Stomach (tissue), 19 donors: ENCODE measurements at places on chromosomes 2 and 18. TPM values are rescaled to one million over a fixed set of nuclear protein-coding genes. Genes with fewer than 3 reads are reported as not detected.

The MAPK4 gene
- 0.46 TPM for polyA plus RNA-seq

The PCARE gene
- polyA plus RNA-seq, result not detected

The TUBA3D gene
- 0.92 TPM for polyA plus RNA-seq

The PFN4 gene
- polyA plus RNA-seq, result not detected

The COBLL1 gene
- 11.8 TPM for polyA plus RNA-seq

The ABCG8 gene
- not detected for polyA plus RNA-seq

- no peaks in the 10 kb centered on the region for H3K4me1 ChIP-seq
- no peaks in the 10 kb centered on the region for H3K27me3 ChIP-seq
- no peak overlapping the region for H3K4me3 ChIP-seq
- peaks cover 81% of the 10 kb centered on the region for H3K36me3 ChIP-seq
Observed at GRCh38 chr2:63898839-63899238, 57.1 kb downstream of the UGP2 start.

DNA sequence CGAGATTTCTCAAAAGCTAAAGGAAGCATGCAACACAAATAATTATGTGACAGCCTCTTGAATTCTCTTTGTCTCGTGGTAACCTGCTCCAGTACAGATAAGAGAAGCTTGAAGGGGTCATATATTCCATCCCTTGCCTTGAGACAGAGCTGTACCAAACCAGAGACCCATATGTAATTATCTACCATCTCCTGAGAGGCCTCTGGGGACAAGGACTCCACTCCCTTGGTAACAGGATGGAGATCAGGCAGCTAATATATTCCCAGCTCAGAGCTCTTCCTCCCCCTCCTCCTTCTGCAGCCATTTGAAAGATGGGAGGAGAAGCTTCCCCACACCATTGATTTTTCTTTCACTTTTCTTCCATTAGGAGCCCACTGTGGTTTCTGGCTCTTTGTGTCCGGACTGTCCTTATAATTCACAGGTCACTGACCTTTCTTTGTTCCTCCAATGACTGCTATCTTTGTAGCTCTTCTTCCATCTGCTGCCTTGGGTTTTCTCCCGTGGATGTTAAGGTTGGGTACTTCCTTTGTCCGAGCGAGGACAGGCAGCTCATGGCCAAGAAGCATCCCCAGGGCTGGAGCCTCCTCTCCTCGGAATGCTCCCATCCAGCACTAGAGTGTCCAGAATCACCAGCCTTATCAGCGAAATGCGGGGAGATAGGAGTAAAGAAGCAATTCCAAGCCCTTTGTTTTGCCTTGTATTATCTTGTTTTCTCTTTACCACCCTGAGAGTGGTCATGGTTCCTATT, 72.6 kb upstream of the STPG4 start:
- DNase-seq, result no peak
- H3K4me1 ChIP-seq, result peaks cover 20% of the 10 kb centered on the region
- H3K36me3 ChIP-seq, result no peaks in the 10 kb centered on the region
- H3K27me3 ChIP-seq, result no peaks in the 10 kb centered on the region

- H3K4me3 ChIP-seq, result peak overlapping the region; percentile 63
- peak; percentile 71 for DNase-seq
- peaks cover 36% of the 10 kb centered on the region for H3K36me3 ChIP-seq
- H3K27me3 ChIP-seq, result no peaks in the 10 kb centered on the region
Observed at GRCh38 chr2:85601771-85602475, 575 bp downstream of the TMEM150A start.

DNA sequence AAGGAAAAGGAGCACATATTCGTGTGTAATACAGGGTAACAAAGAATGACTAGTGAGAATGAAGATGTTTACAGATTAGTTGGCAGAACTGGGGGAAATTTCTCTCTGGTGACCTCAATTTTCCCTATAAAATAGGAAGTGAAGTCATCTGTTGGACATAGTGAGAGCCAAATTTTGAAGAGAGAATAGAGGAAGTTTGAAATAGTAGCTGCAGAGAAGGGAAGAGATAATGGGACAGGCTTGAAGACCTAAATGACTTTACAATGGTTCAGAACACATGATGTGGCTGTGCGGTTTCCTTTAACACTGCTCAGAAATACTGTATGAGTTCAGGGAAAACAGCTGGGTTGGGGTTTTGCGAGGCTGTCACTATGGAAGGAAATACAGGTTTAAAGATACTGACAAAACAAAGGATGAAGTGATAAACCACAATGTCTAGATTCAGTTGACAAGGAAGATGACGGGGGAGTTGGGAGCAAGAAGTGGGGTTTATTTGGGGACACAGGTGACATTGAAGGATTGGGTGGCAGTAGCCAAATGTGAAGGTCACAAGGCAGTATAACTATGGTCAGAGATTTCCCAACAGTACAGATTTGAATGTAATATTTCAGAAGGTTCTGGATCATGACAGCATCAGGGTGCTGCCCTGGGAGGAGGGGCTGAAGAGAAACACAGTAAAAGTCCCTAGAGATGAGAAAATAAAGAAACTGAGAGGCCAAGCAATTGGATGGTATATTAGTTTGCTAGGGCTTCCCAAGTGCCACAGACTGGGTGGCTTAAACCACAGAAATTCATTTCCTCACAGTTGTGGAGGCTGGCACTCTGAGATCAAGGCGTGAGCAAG, 82.6 kb upstream of the TANK start:
- H3K4me3 ChIP-seq, result no peak overlapping the region
- peaks cover 13% of the 10 kb centered on the region for H3K4me1 ChIP-seq
- peak; percentile 71 for DNase-seq
- no peaks in the 10 kb centered on the region for H3K36me3 ChIP-seq
- peak overlapping the region; percentile 61 for H3K27ac ChIP-seq
- H3K27me3 ChIP-seq, result no peaks in the 10 kb centered on the region

GRCh38 chr2:122519366-122519765, 763.9 kb downstream of the TSN start:
- no peaks in the 10 kb centered on the region for H3K36me3 ChIP-seq
- H3K4me3 ChIP-seq, result no peak overlapping the region
- no peaks in the 10 kb centered on the region for H3K27me3 ChIP-seq
- no peaks in the 10 kb centered on the region for H3K4me1 ChIP-seq
- H3K27ac ChIP-seq, result no peak overlapping the region

GRCh38 chr18:54828986-54829385, 709 bp downstream of the RAB27B start:
- peaks cover 23% of the 10 kb centered on the region for H3K4me1 ChIP-seq
- H3K4me3 ChIP-seq, result peak overlapping the region; percentile 45
- no peaks in the 10 kb centered on the region for H3K36me3 ChIP-seq

DNA sequence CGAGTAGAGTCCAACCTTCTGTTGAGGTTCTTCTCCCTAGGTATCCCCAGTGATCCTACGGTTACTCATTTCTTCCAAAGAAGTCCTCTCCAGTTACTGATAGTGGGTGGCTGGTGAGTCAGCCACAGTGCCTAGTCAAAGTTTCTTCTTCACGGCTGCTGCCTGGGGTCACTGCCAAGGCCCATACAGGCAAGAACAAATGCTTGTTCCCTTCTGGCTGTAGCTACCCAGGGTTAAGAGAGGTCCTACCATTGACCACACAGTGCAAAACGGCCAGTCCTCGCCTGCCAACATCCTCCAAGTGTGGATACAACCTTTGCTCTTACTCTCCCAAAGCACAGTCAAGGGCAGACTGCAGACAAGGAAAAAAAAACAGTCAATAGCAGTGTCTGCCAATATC, 2.9 kb upstream of the PTPN4 start:
- H3K27me3 ChIP-seq, result no peaks in the 10 kb centered on the region
- H3K4me3 ChIP-seq, result no peak overlapping the region
- peak; percentile 25 for DNase-seq
- peak overlapping the region; percentile 97 for H3K27ac ChIP-seq
- peaks cover 18% of the 10 kb centered on the region for H3K4me1 ChIP-seq

DNA sequence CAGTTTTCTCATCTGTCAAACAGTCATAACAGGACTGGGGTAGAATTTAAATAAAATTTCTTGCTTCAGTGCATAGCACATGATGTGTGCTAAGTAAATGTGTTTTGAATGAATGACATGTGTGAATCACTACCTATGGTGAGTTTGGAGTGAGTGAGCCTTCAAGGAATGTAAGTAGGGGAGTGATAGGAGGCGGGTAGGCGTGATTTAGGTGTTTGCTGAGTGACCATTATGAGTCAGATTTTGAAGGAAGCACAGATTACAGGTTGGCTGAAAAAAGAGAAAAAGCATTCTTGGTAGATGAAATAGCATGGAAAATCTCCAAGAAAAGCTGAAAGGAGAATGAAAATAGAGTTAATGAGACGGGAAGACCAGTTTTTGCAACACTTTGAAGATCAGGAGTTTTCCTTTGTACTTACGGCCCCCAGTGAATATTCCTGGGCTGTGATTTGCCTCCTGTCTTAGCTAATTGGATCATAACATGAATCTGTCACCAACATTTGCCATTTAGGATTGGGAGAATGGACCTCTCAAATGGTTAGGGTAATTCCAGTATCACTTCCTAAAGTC, 136.9 kb upstream of the GATA6 start:
- peak overlapping the region; percentile 83 for H3K27ac ChIP-seq
- H3K4me1 ChIP-seq, result peaks cover 18% of the 10 kb centered on the region
- no peaks in the 10 kb centered on the region for H3K27me3 ChIP-seq
- no peak overlapping the region for H3K4me3 ChIP-seq

GRCh38 chr2:202375609-202376408, at the start of gene BMPR2:
BMPR2 (plus strand) TSS chr2:202376327; CDS start chr2:202377475, 1,148 bp downstream.
- H3K36me3 ChIP-seq, result no peaks in the 10 kb centered on the region
- peaks cover 11% of the 10 kb centered on the region for H3K4me1 ChIP-seq
- H3K27me3 ChIP-seq, result no peaks in the 10 kb centered on the region
- H3K27ac ChIP-seq, result peak within 1 kb of the TSS; percentile 98
- DNase-seq, result peak; percentile 97
- H3K4me3 ChIP-seq, result peak within 1 kb of the TSS; percentile 73

DNA sequence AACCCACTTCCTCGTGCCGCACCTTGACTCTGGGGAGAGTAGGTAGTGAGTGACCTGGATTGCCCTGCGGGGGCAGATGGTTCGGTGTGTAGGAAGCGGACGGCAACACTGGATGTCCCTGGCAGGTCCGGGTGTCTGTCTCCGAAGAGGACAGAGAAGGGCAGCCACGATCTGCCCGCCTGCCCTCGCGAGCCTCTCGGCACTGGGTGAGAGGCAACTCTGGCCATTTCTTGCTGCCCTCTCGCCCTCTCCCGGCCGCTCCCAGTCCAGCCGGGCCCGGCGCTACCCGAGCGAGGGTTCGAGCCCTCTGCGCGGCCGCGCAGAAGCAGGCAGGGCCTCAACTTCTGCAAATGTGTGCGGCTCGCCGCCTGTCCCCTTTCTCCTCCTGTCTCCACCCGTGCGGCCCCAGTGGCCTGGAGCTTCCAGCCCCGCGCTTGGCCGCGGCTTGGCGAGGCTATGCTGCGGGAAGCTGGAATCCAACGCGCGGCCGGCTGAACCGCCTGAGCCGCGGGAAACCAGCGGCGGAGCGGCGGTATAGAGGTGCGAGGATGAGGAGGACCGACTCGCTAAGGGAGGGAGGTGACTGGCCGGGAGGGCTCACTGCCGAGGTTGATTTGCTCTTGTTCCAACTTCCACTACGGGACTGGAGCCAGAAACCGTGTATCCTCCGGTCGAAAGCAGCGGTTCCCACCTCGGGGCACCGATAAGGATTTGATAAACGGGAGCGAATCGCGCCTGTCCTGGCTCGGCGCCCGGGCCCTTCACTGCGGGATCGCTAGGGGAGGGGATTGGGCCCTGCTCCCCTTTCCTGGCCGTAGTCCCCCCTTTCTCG, 1.5 kb downstream of the EPAS1 start:
- H3K27ac ChIP-seq, result peak overlapping the region; percentile 96
- H3K27me3 ChIP-seq, result peaks cover 3% of the 10 kb centered on the region
- H3K4me3 ChIP-seq, result peak overlapping the region; percentile 87
- DNase-seq, result peak; percentile 75
- H3K4me1 ChIP-seq, result peaks cover 61% of the 10 kb centered on the region

GRCh38 chr2:178513876-178514275, 33.6 kb downstream of the PLEKHA3 start:
- DNase-seq, result no peak
- H3K27ac ChIP-seq, result no peak overlapping the region
- no peak overlapping the region for H3K4me3 ChIP-seq
- no peaks in the 10 kb centered on the region for H3K4me1 ChIP-seq

DNA sequence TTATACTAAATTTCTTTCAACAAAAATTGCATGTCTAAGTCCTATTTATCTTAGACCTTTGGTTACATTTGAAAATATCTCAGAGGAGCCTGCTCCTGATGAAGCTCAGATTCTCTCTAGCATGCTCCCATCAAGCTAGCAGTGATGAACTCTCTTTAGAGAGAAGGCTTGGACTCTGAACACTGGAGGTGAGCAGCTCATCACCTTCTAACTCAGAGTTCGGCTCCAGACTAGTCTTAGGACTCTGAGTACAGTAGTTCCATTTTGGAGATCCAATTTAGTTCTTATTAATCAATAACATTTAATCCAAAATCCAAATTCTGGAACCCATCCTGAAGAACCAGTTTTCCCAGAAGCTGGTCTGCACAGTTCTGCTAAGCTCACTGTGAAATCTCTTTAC, 107.8 kb downstream of the CACNB4 start:
- DNase-seq, result no peak
- no peak overlapping the region for H3K4me3 ChIP-seq
- no peaks in the 10 kb centered on the region for H3K27me3 ChIP-seq
- H3K4me1 ChIP-seq, result peaks cover 12% of the 10 kb centered on the region
- no peaks in the 10 kb centered on the region for H3K36me3 ChIP-seq

- no peaks in the 10 kb centered on the region for H3K27me3 ChIP-seq
- DNase-seq, result no peak
- no peak overlapping the region for H3K27ac ChIP-seq
Observed at GRCh38 chr2:1394709-1395408, 18.4 kb upstream of the TPO start.

GRCh38 chr2:26302846-26303245, 43.1 kb upstream of the SELENOI start:
- H3K36me3 ChIP-seq, result no peaks in the 10 kb centered on the region
- peak; percentile 43 for DNase-seq
- H3K27ac ChIP-seq, result no peak overlapping the region
- no peaks in the 10 kb centered on the region for H3K27me3 ChIP-seq

DNA sequence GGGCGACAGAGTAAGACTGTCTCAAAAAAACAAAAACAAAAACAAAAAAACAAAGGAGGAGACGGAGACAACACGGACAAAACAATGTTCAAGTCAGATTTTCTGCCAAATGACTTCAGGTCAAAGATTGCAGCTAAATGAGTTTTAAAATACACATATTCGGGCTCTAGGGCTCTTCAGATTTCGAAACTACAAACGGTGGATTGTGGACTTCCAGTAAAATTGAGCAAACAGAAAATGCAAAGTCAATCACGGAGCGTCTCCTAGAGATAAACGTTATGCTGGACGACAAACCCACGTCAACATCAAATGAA, 558 bp downstream of the MRPS5 start:
- H3K4me1 ChIP-seq, result peaks cover 41% of the 10 kb centered on the region
- H3K27me3 ChIP-seq, result no peaks in the 10 kb centered on the region
- H3K27ac ChIP-seq, result peak overlapping the region; percentile 95
- DNase-seq, result no peak

DNA sequence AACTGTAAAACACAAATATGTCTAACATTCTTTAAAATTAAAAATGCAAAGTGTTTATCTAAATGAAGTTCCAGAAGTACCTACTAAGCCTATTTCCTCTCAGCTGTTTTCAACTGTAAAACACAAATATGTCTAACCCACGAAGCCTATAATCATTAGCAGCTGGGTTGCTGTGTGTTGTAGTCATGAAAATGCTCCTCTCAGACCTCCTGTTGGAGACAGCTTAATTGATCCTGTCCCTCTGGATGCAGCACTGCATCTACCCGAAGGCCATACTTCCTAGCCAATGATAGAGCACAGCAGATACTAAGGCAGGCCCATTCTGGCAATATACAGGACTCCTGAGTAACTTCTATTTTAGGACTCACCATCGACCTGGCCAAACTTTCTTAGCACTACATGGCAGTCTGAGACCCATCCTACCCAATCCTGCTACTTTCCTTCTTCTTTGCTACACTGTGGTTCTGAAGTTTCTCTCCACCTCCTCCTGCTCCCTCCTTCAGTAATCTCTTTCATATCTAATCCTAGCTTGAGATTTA, 92.5 kb upstream of the RBBP8 start:
- no peak overlapping the region for H3K27ac ChIP-seq
- no peak for DNase-seq
- no peaks in the 10 kb centered on the region for H3K36me3 ChIP-seq
- no peak overlapping the region for H3K4me3 ChIP-seq
- H3K4me1 ChIP-seq, result no peaks in the 10 kb centered on the region
